ENCODE measurements at places on chromosomes 6 and 20.

GRCh38 chr6:35602133-35602946 lies 86.4 kb downstream of the FKBP5 start:
- no peak for DNase-seq

DNA sequence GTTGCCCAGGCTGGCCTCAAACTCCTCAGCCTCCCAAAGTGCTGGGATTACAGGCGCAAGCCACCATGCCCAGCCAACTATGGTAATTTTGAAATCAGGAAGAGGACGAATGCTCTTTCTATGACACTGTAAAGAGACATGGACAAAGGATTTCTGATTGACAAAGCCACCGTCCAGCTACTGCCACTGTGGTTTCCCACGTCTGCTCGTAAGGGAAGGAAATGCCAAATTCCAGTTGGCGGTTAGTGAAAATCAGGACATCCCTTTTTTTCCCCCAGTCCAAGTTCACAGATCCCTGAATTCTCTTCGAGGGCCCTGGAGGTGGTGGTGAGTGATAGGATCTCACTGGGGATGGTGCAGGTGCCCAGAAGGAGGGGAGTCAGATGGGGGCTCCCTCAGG lies 31.2 kb downstream of the SNAI1 start:
- DNase-seq = no peak

DNA sequence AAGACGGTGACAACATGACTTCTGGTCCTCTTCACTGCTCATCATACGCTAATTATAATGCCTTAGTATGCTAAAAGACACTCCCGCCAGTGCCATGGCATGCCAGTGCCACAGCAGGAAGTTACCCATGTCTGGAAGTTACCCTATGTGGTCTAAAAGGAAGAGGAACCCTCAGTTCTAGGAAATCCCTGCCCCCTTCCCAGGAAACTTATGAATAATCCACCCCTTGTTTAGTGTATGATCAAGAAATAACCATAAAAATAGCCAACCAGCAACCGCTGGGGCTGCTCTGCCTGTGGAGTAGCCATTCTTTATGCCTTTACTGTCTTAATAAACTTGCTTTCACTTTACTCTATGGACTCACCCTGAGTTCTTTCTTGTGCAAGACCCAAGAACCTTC lies 15.8 kb upstream of the SERPINB9 start:
- no peak for DNase-seq

GRCh38 chr6:119727504-119728219 lies 378.1 kb upstream of the MAN1A1 start:
- DNase-seq = no peak

DNA sequence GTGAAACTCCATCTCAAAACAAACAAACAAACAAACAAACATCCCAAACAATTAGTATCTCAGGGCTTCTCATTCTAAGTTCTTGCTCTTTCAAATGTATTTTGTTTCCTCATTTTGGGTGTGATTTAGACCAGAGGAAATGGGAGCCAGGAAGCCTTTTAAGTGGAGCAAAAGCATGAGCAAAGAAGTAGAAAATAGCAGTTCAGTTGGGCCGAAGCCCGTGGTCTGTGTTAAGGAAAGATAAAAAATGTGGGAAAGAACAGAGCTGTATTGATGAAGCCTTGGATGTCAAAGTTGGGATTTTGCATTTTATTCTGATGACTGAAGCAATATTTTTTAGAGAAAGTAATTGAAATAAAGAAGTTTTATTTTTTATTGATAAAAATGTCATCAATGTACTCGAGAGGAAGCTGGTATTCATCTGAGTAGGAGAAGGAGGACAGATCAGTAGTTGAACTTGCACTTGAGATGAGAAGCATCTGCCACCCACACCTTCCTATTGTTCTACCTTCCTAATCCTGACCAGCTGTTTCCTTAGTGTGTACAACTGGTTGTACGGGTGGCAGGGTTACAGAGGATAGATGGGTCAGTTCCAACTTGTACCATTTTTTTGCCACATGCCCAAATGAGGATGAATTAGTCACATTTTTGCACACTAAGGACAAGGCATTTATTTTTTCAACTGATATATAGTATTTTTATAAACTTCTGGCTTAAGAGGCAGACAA lies 56.1 kb downstream of the KIAA0408 start:
- DNase-seq = no peak

- no peak for DNase-seq
Measured at GRCh38 chr6:77021778-77022177, 441.5 kb downstream of the HTR1B start.

- no peak for DNase-seq
Measured at GRCh38 chr6:139686308-139686707, 311.9 kb upstream of the CITED2 start.

DNA sequence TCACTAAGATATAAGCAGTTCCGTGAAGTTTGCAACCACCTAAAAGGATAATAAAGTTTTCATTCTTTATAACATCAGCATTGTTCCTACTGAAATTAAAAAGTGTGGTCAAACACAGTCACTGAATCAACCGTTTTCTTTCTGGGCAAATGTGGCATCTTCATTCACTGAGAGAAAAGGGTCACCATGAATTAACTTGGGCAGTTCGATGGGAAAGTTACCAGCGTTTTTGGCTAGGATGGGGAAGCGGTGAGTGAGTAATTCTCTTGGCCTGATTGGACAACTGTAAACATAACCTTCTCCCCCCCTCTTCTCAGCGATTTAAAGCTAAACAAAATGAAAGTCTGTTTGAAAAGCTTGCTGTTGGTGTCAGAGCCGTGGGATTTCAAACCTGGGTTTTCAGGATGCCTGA lies 181.8 kb downstream of the SASH1 start:
- DNase-seq = no peak

Data from esophagus squamous epithelium (tissue), 5 donors.